NCI-H748 treated with DMSO at 0.1 percent for 48 hours (cell line): ENCODE measurements at places on chromosomes 5 and 9.

GRCh38 chr5:74167930-74168315, 472.6 kb downstream of the ENC1 start:
- no peak for DNase-seq

DNA sequence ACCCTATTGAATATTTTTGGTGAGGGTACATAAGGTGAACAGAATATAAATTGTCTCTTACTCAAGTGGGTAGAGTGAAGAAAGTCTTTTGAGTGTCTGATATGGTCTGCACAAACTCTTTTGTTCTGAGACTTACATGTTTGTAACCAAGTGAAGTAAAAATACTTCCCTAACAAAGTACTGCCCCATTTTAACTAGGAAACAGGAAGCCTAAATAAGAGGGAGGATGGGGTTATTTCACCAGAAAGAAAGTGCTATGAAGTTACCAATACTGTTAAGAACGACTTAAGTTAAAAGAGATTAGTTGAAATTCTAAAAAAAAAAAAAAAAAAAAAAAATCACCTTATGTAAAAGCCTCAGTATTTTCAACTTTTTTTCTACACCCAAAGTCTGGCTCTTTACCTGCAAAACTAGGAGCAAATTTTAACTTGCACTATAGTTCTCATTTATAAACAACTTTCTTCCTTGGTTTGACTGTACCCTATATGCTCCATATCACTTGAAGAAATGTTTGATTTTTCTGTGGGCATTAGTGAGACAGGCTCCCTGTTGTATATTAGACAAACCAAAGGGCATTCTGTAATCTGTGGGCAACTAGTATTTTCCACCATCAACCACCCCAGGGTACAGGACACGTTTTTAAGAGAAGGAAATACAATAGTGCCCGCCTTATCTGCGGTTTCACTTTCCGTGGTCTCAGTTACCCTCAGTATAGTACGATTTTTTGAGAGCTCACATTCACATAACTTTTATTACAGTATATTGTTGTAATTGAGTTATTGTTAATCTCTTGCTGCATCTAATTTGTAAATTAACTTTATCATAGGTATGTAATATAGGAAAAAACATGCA, 127.7 kb downstream of the NR3C1 start:
- DNase-seq, result no peak

DNA sequence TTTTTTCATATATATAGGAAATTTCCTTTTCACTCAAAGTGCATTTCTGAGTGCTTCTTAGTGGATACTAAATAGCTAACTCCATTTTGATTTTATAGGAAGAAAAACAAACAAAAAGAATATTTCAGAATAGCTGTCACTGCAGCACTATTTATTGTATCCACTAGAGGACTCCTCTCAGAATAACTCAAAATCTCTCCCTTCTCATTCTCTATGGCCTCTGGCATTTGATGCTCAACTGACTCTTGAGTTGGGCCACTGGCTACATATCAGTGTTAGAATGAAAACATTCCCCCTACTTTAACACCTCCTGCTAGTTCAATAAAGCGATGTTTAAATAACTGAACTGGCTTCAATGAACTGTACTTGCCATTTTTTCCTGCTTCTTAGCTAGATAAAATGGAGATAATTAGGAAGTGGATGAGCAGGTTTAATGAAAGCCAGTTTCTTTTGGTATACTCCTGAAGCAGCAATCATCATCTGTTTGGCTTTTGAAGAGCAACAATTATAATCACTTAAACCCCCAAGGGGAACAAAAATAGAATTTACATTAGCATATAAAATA, 16.6 kb upstream of the ELAVL2 start:
- no peak for DNase-seq

GRCh38 chr9:131720330-131720729, 19.5 kb downstream of the RAPGEF1 start:
- no peak for DNase-seq

DNA sequence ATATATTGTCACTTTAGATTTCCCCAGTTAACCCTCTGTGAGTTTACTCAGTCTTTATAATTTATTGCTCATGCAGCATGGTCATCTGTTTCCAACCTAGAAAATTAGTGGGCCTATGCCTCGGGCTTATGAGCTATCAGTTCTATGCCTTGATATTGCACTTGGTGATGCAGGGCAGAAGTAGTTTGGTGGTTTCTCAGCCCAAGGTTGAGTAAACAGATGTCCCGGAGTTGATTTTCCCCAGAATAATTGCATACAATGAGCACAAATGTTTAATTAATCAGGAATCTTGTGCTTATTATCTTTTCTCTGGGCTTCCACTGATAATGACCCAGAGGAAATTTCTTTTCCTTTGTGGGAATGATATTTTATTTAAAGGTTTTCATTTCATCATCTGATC, 474.0 kb downstream of the CCDC171 start:
- DNase-seq, result no peak

GRCh38 chr5:111704452-111705085, 52.4 kb downstream of the NREP start:
- DNase-seq, result no peak

DNA sequence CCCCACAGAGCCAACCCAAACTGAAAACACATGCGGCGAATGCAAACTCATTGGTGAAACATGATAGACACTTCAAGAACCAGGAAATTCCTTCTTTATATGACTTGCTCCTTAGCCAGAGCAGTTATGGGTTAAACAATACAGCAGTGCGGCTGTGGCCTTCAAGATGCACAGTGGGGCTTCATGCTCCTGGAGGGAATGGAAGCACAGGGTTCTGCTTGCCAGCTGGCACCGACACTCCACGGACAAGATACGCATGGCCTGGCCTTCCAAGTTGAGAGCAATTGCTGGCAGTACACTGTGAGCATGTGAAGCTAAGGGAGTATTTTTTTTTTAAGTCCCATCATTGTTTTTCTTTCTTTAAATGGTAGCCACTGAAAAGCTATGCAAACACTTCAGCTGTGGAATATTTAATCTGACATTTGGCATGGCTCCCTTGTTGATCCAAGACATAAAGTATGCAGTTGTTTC, 451.6 kb upstream of the CD180 start:
- peak; percentile 12 for DNase-seq

GRCh38 chr5:7827610-7828009, 23.3 kb downstream of the CFAP90 start:
- no peak for DNase-seq

GRCh38 chr9:8186560-8186959, 387.0 kb upstream of the DMAC1 start:
- no peak for DNase-seq

- no peak for DNase-seq
These were observed 26.5 kb downstream of the CDKN2A start for GRCh38 chr9:21967702-21968101.

- DNase-seq, result no peak
These were observed 70.3 kb downstream of the RAB24 start for GRCh38 chr5:177233206-177233605.

GRCh38 chr5:135212361-135213026, 178.5 kb upstream of the PITX1 start:
- no peak for DNase-seq

DNA sequence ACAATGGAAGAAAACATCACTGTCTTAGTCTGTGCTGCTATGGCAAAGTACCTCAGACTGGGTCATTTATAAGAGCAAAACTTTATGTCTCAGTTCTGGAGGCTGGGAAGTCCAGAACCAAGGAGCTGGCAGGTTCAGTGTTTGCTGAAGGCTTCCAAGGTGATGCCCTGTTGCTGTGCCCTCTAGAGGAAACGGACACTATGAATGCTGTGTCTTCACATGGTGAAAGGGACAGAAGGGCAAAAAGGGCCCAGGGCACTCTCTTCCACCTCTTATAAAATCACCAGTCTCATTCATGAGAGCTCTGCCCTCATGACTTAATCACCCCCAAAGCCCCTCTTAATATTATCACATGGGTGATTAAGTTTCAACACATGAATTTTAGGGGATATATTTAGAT, 143.5 kb downstream of the FANCC start:
- no peak for DNase-seq

GRCh38 chr9:129934041-129934591, 98.9 kb downstream of the USP20 start:
- DNase-seq, result no peak

DNA sequence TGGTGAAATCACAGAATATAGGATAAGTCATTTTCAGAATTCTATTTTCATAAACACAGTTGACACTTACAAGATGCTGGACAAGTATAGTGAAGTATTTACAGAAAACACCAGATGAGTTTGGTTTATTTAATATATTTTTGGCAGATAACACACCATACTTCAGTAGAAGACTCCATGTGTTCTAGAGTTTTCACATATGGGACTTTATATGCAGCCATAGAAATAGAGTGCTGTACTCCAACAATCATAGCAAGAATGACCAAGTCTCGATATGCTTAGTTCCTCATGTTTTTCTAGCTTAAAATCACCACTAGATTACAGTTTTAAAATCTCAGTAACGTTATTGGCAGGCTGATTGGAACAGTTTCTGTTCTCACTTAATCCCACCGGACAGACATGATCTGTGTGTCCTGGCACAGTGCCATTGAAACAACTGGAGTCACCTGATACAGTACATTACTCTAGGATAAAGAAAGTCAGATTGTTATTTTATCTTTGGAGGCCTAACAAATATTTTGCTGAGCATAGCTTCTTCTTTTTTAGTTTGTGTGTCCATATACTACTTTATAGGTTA, 45.8 kb upstream of the ERBIN start:
- DNase-seq, result no peak

GRCh38 chr5:2254880-2255750, 372.4 kb upstream of the IRX4 start:
- DNase-seq, result no peak

DNA sequence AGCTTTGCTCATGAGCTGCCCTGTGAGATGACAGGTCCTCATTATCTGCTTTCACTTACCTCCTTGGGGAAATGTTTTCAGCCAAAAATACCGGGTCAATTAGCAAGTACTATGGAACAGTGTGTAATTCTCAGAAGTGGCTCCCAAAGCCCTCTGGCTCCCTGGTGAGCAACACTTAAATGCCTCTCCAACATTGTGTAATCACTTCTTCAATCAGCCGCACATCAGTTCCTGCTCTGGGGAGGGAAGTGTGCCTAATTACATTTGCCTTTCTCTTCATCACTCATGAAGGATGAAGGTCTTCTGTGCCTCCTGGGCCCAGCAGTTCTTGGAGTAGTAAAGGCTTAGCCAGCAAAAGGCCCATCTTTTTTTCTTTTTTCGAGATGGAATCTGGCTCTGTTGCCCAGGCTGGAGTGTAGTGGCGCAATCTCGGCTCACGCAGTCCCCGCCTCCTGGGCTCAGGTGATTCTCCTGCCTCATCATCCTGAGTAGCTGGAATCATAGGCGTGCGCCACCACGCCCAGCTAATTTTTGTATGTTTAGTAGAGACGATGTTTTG, 23.1 kb downstream of the NIM1K start:
- no peak for DNase-seq

DNA sequence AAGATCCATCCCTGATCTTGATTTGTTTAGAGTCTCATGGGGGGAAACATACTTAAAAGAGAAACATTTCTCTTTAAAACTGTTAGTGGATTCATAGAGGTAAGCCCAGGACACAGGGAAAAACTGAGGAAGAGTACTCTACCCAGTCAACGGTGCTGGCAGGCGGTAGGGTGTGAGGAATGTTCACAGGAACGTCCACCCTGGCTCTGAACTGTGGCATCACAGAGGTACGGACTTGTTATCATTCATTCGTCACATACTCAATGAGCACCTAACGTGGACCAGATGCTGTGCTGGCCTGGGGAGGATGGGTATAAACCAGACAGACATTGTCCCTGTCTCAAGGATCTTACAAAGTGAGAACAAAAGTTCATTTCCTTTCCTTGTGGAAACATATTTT, 18.8 kb upstream of the PPARGC1B start:
- DNase-seq, result no peak

DNA sequence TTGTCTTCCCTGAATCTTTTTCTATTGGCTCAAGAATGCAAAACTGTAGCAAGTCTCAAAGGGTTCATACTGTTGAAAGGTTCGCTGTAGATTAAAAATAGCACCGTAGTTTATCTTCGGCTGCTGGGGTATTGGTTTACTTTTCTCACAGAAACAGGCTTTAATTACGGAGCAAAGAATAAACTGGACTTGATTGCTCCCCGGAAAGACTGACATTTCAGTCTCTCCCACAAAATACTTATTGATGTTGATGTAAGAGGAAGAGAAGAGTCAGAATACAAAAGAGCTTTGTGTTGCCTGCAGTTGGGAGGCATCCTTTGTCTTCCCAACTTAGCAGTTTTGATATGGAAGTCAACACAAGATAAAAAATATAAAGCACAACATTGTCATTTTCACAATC, 183.9 kb upstream of the DMAC1 start:
- DNase-seq, result peak; percentile 72

DNA sequence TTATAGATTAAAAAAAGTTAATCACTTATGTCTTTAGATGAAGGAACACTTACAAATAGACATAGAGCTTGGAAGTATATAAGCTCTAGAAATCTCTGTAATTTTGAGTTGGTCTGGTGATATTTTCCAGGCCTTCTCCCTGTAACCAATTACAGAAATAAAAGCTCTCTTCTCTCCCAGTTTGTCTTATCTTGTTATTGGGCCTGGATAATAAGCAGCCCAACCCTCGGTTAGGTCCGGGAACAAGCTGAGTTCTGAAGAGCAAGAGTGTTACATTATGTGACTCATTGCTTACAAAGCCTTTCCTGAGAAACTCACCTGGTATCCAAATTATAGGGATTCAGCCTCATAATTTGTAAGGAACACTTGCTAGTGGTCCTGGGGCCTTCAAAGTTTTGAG, 1146.2 kb downstream of the CDH9 start:
- DNase-seq, result no peak

GRCh38 chr9:1709347-1709746, 305.8 kb upstream of the SMARCA2 start:
- peak; percentile 15 for DNase-seq

DNA sequence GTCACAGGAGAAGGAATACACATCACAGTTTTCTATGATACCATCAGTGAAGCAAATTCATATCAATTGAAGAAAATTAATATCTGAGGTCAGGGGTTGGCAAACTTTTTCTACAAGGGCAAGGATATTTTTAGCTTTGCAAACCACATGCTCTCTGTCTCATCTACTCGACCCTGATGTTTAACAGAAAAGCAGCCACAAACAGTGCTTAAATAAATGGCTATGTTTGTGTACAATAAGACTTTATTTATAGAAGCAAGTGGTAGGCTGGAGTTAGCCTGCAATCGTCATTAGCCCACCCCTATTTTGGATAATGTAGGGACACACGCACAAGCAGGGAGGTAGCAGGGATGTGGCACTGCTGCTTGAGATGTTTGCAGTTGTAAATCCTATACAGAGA, 251.4 kb downstream of the CETN3 start:
- DNase-seq, result no peak

GRCh38 chr5:167951116-167951515, 340.3 kb upstream of the WWC1 start:
- DNase-seq, result no peak

DNA sequence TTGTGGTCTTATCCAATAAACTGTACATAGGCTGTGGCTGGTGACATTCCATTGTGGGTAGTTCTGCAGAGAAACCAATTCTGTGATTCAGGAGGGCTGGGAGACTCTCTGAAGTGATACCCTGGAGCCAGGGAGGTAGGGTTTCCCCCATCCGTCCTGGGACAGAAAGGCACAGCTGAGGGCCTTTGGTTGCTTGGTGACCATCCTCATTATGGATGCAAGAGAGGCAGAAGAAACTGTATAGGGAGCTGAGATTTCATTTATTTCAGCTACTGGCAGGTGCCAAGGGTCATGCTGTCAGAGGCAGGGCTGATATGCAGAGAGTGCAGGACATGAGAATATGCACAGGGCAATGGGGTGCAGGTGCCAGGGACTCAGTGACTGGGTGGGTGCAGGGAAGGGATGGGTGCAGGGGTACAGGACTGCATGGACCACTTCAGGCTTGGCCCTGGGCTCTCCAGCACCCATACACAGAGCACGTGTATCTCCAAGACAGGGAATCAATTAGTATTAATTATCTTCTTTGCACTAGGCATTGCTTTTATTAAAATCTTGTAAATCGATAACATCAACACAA, 236.5 kb downstream of the ICE1 start:
- no peak for DNase-seq
